ENCODE measurements at places on chromosomes 7 and 10.

- no peak for DNase-seq
Observed at GRCh38 chr10:125951290-125951689, 54.9 kb downstream of the FANK1 start.

DNA sequence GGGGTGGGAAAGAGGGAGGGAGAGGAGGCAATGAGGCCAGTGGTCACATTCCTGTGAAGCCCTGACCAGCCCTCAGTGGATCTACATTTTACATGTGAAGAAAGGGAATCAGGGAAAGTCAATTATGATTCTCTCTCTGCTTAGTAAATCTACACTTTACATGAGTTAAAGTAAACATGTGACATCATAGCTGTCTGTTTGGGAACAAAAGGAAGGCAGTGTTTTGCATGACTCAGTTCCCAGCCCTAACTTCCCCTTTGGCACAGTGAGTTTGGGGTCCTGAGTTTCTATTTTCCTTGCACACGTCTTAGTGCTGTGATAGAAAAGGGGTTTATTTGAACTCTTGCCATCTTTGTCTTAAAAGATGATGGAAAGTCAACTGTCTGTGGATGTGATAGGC, 615.1 kb downstream of the SDK1 start:
- DNase-seq = no peak

DNA sequence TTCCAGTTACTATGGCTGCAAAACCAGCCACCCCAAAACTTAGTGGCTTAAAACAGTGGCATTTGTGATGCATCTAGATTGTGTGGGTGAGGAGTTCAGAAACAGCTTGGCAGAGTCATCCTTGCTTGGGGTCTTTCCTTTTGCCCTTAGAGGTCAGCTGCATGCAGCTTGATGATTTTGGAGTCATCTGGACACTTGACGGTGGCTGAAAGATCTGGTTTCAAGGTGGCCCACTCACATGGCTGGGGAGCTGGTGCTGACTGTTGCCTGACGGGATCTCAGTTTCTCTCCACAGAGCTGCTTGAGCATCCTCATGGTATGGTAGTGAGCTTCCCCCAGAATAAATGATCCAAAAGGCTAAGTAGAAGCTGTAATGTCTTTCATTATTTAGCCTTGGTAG, 191.3 kb upstream of the GALNT17 start:
- no peak for DNase-seq

DNA sequence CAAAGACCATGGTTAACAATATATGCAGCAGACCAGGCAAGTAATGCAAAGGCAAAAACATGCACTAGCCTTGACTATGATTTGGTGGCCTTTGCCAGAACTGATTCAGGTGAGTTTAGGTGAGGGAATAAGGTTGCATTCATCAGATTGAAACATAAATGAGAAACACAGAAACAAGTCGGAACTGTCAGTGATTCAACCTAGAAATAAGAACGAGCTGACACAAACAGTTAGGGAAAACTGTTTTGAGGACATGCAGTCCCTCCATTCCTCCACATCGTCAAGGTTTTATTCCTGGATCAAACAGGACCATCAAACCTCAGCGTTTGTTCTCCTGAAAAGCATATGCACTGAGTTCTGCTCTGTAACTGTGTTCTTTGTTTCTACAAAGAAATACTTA, 1.8 kb downstream of the ZNF248 start:
- no peak for DNase-seq

- DNase-seq = no peak
Observed at GRCh38 chr7:55992346-55992745, 28.0 kb downstream of the NIPSNAP2 start.

DNA sequence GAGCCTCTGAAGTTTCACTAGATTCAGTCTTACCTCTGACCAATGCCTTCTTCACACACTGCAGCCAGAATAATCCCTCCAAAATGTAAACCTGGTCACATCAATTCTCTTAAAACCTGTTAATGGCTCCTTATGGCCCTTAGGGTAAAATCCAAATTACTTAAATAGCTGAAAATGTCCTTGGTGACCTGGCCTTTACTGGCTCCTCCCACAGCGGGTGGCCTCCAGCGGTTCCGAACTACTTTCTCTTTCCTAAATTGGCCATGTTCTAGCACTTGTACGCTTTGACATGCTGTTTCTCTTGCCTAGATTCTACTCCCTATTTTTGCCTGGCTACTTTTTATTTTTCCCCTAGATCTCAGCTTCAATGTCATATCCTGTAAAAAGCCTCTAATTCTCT, 36.1 kb downstream of the AGK start:
- DNase-seq = no peak

DNA sequence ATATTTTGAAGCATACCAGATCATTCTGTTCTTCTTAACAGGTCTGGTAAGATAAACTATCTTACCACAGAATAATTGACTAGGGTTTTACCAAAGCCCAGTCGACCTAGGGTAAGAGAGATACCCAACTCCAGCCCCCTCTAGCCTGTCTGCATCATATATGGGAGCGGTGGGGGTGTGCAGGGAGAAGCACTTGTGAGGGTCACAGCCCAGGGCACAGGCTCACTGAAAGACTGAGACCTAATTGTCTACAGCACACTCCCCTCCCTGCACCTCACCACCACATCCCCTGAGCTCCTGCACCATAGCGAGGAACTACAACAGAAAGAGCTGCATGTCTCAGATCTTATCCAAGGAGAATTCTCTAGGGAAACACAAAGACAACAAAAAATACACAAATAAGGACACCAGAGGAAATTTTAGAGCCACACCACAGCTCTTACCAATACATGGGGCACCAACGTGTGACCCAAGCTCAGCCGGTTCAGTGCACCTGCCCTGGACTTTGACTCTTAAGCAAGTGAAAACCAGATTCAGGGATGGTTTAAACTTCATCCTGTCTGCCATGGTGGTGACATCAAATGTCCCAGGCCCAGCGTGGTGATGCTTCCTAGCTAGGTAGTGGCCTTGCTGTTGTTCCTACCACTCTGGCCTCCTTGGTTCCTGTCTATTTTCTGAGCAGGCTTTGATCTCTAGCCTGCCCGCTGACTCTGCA, 150.8 kb downstream of the HERPUD2 start:
- no peak for DNase-seq

Data from activated CD4-positive, alpha-beta T cell treated with anti-CD3 and anti-CD28 coated beads for 36 hours (primary cell).